ENCODE measurements at places on chromosomes 1 and 21. TPM values are rescaled to one million over a fixed set of nuclear protein-coding genes. Genes with fewer than 3 reads are reported as not detected.

The NBPF4 gene
- not detected for polyA plus RNA-seq

The RLF gene
- 3.5 TPM for polyA plus RNA-seq

DNA sequence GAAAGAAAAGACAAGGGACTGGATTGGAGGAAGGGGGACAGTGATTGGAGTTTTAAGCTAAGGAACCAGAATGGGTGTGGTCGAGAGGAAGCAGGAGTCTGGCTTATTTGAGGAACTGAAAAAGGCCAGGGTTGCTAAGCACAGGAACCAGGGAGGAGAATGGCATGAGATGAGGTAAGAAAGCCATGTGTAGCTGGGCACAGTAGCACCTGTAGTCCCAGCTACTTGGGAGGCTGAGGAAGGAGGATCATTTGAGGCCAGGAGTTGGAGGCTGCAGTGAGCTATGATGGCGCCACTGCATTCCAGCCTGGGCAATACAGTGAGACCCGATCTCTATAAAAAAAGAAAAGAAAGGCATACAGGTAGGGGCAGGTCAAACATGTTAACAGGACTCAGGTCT is 8.1 kb upstream of the KHDRBS1 start:
- H3K4me3 ChIP-seq: no peak overlapping the region
- DNase-seq: no peak
- no peak overlapping the region for H3K27ac ChIP-seq
- H3K4me1 ChIP-seq: no peaks in the 10 kb centered on the region
- H3K27me3 ChIP-seq: no peaks in the 10 kb centered on the region

GRCh38 chr21:17269760-17270159 is 243.1 kb upstream of the CXADR start:
- no peak overlapping the region for H3K27ac ChIP-seq
- no peaks in the 10 kb centered on the region for H3K4me1 ChIP-seq
- no peaks in the 10 kb centered on the region for H3K36me3 ChIP-seq
- H3K4me3 ChIP-seq: no peak overlapping the region

DNA sequence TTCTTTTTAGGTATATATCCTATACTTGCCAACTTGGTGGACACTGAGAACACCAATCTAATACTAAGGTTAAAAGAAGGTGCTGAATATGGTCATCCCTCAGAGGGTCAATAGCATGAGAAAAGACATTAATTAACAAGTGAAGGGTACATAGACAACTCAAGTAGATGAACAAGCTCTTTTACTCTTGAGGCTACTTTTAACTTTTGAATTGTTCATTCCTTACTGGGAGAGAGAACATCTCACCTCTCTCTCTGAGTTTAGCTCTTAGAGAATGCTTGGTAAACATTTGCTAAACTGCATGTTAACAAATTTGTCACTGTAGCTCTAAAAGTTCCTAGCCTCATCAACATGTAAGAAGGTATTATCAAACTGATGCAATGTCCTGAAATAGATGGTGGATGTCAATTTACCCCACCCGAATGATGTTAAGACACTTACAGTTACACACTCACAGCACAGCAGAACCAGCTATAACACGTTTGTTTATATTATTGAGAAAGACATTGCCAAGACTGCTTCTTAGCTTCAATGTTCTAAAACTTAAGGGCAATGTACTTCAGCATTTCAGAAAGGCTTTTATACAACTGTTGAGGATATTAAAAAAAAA is 35.9 kb downstream of the HEATR1 start:
- peaks cover 54% of the 10 kb centered on the region for H3K36me3 ChIP-seq
- H3K27me3 ChIP-seq: no peaks in the 10 kb centered on the region
- no peak for DNase-seq
- H3K4me1 ChIP-seq: no peaks in the 10 kb centered on the region
- H3K4me3 ChIP-seq: no peak overlapping the region
